ENCODE measurements at places on chromosomes 1 and 21.

DNA sequence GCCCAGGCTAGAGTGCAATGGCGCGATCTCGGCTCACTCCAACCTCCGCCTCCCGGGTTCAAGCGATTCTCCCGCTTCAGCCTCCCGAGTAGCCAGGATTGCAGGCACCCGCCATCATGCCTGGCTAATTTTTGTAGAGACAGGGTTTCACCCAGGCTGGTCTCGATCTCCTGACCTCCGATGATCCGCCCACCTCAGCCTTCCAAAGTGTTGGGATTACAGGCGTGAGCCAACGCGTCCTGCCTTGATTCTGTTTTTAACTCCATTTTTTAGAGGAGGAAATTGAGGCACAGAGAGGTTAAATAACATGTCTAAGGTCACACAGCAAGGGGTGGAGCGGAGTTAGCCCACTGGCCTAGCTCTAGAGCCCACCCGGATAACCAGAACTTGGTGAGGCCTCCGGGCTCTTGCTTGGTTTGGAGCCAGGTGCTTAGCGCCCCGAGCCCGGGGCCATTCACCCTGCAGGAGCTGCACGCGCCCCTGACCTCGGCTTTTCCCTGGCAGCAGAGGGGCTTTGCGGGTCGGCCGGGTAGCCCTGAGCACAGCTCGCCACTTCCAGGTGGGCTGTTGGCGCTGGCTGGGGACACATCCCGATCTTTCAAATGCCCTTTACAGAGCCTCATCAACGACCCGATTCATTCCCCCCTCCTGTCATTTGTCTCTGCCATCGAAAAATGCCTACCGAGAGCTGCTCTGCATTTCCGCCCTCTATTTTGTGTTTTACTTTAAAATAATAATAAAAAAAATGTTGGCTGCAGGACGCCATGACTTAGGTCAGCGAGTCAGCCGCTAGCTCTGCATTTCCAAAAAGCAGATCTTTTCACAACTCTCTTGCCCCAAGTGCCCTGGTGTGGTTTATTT lies 11.2 kb downstream of the SIM2 start:
- DNase-seq: no peak

DNA sequence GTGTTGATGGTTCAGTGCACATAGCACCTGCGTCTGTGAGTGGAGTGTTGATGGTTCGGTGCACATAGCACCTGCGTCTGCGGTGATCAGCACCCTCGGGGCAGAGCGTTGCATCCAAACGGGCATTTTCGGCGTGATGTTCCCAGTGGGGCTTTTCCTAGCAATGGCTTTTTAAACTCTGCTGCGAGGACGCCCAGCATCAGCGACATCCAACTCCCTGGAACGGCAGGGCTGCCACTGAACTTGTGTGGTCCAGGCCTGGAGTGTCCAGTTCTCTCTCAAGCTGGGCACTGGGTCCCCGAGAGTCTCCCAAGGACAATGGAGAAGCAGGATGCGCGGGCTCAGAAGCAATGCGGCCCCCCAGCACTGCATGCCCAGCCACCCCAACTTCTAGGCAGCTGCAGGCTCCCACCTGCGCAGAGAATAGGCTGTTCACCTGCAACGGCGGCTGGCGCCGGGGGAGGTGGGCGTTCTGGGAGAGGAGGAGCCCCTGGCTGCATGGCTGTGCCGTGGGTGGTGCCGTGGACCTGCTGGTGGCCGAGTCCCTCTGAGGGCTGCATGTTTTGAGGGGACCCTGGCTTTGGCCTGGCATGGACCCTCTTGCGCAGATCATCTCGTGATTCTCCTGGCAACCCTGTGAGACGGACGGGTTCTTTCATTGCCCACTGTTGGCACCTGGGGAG lies 10.1 kb upstream of the C1orf174 start:
- DNase-seq: no peak

- no peak for DNase-seq
Measured at GRCh38 chr1:109969146-109969829, 15.3 kb upstream of the AHCYL1 start.

DNA sequence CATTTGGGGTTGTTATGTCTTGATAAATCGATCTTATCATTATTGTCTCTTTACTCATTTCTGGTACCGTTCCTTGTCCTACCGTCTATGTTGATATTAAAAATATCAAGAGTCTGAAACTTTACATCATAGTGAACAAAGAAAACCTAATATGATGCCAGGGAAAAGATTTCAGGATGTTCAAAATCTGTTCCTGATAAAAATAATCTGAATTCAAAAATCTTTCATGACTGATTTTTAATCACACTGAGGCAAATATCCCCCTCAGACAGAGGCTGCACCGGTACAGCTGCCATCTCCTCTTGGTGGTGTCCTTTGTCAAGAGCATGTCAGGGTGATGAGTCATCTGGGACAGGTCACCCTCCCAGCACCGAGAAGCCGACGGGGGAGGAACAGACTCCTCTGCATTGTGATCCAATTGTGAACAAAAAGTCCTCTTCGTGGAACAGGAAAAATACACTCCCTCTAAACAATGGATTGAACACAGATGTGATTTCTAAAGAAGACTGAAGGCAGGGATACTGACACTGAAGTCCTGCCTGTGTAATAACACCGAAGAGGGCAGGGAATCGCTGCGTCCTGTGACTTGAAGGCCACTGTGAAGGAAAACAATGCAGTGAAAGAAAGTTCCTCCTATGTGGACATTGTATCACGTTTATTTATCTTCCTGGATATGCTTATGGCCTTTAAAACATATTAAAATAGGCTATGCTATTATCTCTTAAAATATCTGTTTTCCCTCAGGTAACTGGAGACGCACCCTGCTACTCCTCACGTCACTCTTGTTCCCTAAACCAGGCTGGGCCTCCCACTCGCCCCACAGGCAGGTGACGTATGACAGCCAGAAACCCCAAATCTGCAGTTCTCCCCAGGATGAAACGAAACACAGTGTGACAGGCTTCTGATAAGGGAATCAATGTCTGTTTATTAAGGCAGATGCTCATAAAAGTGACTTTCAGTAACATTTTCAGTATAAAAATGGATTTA lies 4.3 kb upstream of the SPATC1L start:
- no peak for DNase-seq

DNA sequence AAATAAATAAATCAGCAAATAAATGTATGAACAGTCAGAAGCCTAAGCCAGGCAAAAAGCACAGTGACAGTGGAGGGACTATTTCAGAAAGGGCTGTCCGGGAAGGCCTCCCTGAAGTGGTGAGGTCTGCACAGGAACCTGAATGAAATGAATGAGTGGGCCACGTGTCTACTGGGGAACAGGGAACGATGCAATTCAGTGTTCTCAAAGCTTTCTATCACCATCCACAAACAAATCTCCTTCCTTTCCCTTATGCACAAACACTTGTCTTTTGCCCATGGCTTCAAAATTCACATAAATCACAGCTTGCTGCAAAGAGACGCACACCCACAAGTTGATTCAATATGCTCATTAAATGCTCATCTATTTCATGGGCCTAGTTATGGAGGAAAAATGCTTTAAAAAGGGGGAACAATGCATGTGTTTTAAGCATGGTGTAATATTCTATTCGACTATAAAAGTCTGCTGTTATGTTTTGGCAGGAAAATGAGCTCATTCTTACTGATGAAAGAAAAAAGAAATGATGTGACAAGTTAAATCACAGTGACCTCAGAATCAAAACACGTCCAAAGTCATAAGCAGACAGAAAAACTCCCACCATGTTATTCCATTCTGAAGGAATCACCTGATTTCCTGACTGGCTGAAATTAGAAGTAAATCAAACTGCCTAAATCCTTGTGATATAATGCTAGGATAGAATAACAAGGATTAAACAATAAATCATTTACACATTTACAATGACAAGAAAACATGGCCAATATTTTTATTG lies 21.6 kb downstream of the URB1 start:
- no peak for DNase-seq

DNA sequence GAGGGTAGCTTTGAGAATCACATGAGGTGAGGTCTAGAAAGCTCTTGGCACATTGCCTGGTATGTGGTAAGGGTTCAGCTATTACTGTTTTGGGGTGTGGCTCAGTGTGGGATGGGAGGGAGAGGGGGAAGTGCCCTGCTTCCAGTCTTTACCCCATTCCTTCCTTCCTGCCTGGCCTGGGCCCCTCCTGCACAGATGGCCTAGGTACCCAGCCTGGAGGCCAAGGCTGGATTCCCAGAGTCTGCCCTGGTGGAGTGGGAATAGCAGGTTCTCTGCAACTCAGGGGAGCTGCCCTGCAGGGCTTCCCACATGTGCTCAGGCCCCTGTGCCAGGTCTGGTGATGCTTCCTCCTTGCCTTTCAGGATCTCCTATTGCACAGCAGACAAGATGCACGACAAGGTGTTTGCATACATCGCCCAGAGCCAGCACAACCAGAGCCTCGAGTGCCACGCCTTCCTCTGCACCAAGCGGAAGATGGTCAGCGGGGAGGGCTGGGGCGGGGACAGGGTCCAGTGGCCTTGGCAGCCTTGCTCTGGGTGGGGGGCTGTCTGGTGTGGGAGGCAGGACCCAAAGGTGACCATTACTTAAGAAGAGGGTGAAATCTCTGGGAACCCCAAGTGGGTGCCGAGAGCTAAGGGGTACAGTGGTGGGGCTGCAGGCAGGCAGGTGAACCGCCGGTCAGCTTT lies 13.5 kb downstream of the LDLRAP1 start:
- DNase-seq: peak; percentile 32

- no peak for DNase-seq
Measured at GRCh38 chr1:87410776-87411480, 82.2 kb downstream of the LMO4 start.

DNA sequence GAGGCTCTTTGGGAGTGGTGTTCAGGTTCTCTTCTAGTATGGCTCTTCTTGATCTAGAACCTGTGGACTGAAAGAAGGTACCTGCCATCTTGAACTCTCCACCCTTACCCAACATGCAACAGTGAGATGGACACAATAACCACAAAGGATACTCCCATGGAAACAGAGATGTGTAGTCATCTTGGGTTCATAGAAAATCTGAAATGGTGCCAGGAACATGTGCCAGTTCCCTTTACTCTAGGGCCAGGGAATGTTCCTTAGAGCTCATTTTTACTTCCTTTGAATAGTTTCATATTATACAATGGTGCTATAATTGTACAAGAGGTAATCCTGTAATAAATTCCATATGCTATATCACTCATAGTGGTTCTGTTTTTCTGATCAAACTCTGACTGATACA lies 13.2 kb upstream of the SCYL3 start:
- no peak for DNase-seq

GRCh38 chr1:58162952-58163550 lies 383.5 kb downstream of the OMA1 start:
- no peak for DNase-seq

- DNase-seq: no peak
Measured at GRCh38 chr1:90204780-90205179, 209.9 kb downstream of the ZNF326 start.

DNA sequence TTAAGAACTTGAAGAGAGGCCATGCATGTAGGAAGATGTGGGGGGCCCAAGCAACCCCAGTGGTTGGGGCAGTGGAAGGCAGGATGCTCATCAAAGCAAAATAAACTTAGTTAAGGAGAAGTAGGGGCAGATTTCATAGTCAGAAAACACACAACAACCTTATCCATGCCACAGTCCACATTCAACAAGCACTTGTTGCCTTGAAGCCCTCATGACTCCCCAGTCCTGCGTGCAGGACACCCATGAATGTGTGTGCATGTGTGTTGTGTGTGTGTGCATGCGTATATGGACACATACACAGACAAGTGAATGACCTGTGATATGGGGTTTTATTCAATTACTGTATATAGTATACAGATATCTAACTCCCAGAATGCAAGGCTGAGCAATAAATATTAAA lies 186.9 kb downstream of the PSMG1 start:
- DNase-seq: no peak

DNA sequence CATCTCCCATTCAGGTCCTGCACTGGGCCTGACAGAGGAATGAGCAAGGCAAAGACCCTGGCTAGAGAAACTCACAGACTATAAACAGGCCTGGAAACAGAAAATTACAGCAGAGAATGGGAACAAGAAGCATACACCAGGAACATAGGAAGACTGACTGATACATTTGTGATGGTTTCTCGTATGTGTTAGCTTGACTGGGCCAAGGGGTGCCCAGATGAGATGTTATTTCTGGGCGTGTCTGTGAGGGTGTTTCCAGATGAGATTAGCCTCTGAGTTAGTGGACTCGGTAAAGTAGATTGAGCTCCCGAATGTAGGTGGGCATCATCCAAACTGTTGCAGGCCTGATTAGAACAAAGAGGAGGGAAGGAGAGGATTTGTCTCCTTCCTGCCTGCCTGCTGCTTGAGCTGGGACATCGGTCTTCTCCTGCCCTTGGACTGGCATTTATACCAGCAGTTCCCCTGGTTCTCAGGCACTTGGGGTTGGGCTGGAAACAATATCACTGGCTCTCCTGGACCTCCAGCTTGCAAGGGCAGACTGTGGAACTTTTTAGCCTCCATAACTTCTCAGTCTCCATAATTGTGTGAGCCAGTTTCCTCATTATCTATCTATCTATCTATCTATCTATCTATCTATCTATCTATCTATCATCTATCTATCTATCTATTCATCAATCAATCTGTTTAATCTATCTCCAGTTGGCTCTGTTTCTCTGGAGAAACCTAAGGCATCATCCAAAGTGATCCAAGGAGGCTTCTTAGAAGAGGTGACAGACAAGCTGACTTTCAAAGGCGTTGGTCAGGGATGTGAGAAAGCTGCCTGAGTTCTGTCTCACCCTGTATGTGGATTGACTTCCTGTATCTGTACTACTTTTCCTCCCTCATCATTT lies 9.7 kb upstream of the FOXO6 start:
- no peak for DNase-seq

DNA sequence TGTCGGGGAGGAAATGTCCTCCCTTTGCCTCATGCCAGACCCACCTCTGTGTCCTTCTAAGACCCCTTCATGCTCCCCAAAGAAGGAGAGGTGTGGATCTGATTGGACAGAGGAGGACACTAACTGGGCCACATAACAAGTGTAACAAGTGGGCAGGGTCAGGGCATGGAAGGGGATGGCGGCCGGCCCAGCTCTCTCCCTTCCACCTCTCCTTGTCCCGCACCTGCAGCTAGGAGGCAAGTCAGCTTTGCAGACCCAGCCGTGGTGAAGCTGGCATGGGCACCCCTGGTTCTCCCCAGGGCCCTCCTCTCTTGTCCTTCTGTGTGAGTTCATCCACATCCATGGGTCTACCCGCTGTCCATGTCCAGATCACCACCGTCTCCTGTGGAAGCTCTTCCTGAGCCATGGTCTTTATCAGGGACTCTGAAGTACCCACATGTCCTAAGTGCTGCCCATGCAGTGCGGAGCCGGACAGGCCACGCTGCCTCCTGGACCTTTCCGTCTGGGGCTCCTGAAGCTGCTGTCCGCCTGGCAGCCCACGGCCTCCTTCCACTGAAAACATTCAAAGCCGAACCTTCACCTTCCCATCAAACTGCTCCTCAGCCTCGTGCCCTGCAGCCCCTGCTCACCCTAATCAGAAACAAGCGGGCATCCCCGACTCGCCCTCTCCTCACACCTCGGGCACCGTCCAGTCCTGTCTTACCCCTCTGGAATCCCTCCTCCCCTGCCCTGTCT lies 460.5 kb downstream of the PTPRU start:
- no peak for DNase-seq

GRCh38 chr1:208227366-208227765 lies 16.8 kb downstream of the PLXNA2 start:
- DNase-seq: no peak

- no peak for DNase-seq
Measured at GRCh38 chr21:42316891-42317290, 1.7 kb upstream of the TFF3 start.

GRCh38 chr1:65681096-65681495 lies 111.6 kb upstream of the PDE4B start:
- DNase-seq: no peak
